ENCODE measurements at places on chromosomes 1 and 21.

DNA sequence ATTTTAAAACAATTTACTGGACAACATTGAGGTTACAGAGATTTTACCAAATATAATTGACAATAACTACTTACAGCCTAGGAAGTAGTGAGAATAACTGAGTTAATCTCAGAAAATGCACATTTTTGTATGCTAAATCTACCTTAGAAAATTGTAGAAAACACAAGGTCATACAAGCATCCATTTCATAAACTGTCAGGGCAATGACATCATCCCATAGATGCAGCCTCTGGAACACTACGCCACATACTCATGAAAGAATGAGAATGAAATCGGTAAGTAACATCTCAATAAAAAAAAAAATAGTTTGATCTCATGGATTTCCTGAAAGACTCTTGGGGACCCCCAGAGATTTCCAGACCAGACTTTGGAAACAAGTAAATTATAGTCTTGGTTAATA, 28.9 kb upstream of the BARHL2 start:
- DNase-seq = no peak

DNA sequence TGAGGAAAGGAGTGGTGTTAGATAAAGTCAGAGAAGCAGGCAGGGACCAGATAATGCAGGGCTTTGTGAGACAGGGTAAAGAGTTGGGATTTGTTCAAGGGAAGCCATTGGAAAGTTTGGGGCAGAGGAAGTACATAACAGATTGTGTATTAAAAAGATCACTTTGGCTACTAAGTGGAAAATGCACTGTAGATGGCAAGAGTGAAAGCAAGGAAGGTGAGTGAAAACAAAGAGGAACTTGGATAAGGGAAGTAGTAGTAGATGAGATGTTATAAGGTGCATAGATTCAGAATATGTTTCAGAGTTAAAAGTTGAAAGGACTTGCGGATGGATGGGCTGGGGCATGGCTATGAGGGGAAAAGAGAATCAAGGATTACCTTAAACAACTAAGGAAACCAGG, 17.4 kb downstream of the MRPL39 start:
- DNase-seq = no peak

- DNase-seq = no peak
Measured at GRCh38 chr1:4001461-4001860, 101.4 kb upstream of the C1orf174 start.

GRCh38 chr1:19725606-19726005, 60.9 kb downstream of the HTR6 start:
- DNase-seq = no peak

- no peak for DNase-seq
Measured at GRCh38 chr1:160558660-160559380, 20.5 kb downstream of the CD84 start.

- DNase-seq = no peak
Measured at GRCh38 chr1:180041582-180041981, 87.0 kb downstream of the CEP350 start.

DNA sequence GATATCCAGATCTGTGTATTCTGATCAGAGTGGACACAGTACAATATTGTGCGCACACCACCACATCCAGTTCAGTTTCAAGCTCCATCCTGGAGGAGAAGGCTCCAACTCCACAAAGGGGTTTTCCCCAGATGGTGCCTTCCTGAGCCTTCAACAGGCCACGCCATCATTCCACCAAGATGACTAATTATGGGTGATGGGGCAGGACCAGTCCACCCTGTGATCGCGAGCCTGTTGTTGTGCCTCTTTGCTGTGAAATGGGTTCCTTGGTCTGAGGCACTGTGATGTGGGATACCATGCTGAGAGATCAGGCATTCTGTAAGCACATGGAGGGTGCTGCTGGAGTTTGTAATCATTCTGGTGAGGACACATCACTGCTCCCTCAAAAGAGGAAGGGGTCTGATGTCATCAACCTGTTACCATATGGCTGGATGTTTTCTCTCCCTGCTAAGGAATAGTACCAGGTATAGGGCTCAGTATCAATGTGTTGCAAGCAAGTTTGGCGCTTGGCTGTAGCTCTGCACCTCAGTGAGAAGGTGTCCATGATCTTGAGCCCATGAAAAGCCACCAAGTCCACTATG, 6.7 kb upstream of the SH2D2A start:
- no peak for DNase-seq

GRCh38 chr1:196734006-196734405, 40.6 kb upstream of the CFHR3 start:
- DNase-seq = no peak

DNA sequence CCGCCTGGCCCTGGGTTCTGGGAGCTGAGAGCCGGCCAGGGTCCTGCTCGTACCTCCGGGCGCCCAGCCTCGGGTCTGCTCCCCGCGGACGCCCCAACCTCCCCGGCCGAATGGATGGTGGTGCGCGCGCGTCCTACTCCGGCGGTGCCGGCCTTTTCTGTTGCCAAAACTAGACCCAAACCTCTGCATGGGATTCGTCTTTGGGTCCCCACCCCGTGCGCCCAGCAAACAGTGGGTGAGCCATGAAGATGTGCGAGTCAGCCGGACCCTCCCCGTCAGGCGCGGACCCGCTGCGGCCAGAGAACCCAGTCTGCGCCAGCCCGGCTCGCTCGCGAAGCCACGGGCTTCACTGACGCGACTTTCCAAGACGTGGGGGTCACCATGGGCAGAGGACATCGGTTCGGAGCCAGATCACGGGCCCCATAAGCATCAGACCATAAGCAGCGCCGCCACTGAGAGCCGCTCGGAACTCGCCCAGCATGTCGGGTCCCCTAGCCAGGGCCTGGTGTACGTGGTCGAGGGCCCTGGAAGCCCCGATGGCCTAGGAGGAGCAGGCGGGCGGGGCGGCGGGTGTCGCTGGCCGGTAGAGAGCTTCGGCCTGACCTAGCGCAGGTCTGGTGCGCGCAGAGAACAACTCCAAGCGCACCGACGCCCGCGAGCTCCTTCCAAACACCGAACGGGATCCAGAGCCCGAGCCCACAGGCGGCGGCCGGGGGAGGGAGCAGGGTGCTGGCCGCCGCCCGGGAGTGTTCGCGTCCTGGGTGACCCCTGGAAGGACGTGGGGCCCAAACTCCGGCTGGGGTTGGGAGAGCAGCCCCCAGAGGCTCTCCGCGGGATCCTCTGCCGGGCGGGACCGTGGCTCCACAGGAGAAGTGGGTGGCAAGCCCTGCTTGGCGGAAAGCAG, 1.0 kb upstream of the TP73 start:
- DNase-seq = no peak

GRCh38 chr1:81213279-81213678, 587.5 kb upstream of the ADGRL2 start:
- DNase-seq = no peak

Data from GM10248 (cell line).